NCI-H2029 treated with DMSO at 0.1 percent for 48 hours (cell line): ENCODE measurements at places on chromosomes 7 and 10.

GRCh38 chr7:139571651-139572050 lies 48.2 kb downstream of the CLEC2L start:
- DNase-seq = no peak

DNA sequence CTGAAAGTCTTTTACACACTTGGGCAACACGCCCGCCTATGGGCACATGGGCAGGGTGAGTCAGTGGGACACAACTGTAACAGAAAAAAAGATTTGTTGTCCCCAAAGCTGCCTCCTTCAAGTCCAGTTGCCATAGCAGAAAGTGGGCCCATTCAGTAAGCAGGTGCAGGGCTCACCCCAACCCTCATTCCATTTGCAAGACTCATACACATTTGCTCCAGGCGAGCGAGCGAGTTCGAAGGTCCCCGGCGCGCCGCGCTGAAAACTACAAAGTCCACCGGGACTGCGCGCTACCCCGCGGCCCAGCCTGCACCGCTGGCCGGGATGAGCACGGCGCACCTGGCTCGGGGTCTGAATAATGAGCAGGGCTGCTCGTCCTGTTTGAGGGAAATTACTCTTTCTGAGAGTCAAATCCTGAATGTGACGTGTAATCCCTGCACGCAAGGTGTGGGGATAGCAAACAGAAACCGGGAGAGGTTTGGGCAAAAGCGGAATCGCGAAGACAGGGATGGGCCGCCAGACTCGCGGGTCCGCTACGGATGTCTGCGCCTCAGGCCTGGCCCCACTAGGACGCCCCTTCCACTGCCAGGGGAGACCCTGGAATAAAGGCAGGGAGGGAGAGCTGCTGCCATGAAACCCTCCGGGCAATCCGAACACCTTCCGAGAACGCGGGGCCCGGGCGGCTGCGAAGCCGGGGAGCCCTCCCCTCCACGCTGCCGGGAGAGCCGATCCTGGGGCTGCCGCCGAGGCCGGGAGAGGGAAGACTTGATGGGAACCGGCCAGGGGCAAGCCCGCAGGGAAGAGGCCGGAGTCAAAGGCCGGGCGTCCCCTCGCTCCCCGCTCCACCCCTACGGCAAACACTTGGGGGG lies 982 bp downstream of the COBL start:
- no peak for DNase-seq

GRCh38 chr10:107767185-107767584 lies 602.7 kb upstream of the SORCS1 start:
- no peak for DNase-seq

GRCh38 chr7:3037259-3037658 lies 6.4 kb downstream of the CARD11 start:
- DNase-seq = no peak

DNA sequence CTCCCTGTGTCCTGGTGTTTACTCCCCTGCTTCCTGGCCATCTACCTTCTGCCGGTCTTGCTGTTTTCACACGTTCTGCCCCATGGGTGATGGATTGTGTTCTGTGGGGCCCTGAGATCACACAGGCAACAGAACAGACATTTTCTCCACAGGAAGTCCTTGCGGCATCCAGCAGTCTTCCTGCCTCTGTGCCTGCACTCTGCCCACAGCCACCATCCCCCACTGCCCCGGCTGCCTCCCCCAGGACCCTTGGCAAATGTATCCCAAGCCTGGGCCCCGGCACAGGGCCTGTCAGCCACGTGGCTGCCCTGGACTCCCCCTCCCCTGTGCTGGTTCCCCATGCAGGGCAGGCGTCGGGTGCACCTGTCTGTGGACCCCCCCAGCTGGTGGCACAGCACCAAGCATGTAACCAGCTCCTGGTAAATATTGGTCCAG lies 184.2 kb downstream of the WDR37 start:
- no peak for DNase-seq

- no peak for DNase-seq
Observed at GRCh38 chr10:123967626-123968243, 76.1 kb upstream of the CPXM2 start.

DNA sequence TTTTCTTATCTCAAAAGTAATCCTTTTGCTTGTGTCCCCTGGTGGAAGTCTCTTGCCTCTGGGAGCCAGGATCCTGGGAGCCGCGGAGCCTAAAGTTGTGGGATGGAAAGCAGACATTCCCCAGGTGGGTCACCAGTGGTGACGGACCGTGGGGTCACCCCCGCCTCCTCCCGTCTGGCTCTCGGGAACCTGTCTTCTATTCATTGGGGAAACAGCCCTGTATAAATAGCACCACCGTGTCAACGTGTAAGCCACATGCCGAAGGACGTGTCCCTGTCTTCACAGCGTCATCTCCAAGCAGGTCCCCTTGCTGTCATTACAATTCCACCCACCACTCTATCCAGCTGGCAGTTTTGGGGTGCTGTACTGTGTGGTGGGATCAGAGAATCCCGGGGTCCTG lies 87.5 kb downstream of the ELFN1 start:
- DNase-seq = no peak

DNA sequence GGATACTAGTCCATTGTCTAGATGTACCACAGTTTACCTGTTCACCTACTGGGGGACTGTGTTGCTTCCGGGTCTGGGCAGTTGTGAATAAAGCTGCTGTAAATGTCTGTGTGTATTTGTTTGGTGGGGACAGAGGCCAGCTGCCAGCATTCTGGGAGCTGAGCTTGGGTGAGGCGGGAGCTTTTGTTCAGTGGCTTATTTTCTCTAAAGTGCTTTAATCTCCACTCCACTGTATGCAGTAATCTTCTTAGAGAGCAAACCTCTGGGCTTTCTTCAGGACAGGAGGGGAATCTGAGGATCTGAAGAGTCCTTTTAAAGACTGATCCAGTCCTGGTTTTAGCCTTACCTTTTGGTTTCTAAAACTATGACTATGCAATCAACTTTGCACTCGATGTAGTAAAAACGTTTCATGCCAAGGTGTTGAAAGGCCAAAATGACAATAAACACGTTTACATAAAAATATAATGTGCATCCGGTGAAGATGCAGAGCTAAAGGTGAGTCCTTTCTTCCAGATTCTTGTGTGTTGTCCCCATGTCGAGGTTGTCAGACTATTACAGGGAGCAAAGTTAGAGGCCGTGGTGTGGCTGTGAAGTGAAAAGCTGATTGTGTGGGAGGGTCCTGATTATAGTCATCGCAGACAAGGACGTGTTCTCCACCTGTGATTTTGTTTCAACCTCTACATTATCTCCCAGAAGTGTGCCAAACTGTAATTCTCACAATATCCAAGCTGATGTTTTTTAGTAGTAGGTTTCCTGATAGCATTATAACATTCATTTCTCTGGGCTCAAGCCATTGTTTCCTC lies 279.8 kb downstream of the CAMK1D start:
- peak; percentile 24 for DNase-seq

DNA sequence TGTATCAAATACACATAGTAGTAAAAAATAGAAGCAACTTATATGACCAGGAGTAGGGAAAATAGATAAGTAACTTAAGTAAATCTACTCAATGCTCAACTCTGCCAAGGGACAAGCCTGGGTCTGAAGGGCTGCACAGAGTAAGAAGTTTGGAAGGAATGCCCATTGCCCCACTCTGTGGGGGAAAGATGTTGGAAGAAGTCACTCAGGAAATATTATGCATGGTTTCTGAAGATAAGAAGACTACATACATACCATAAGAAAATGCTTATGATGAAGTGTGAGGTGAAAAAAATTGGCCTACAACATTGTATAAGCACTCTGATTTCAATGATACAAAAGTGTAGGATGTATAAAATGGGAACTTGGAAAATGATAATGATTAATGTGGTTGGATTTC lies 54.0 kb downstream of the LAMB4 start:
- DNase-seq = no peak

GRCh38 chr7:55191161-55191925 lies 172.5 kb downstream of the EGFR start:
- no peak for DNase-seq

GRCh38 chr10:98055841-98056516 lies 25.6 kb upstream of the CRTAC1 start:
- no peak for DNase-seq

GRCh38 chr7:141837683-141838082 lies 3.6 kb downstream of the PRSS37 start:
- peak; percentile 28 for DNase-seq

DNA sequence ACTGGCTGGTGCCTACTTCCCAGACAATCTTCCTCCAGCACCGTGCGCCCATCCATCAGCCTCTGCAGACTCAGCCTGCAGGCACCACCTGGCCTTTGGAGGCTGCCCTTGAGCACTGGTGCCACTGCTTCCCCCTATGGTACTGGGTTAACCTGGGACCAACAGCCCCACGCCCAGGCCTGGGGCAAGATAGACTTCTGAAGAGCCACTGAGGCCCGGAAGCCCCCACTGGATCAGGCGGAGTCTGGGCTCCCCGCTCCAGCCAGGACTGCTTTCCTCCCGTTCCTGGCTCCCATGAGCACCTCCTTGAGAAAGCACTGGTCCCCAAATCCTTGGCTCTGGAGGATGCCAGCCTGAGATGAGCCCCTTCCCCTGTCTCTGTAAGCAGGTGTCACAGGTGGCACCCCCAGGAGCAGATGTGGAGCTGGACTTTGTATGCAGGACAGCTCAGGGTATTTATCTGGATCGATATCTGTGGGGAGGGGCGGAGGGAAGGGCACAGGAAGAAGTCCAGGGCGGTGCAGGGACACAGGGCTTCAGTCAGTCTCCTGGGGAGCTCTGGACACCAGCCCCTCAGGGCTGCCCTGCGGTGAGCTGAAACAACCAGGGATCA lies 206.5 kb upstream of the PPP2R2D start:
- DNase-seq = no peak

DNA sequence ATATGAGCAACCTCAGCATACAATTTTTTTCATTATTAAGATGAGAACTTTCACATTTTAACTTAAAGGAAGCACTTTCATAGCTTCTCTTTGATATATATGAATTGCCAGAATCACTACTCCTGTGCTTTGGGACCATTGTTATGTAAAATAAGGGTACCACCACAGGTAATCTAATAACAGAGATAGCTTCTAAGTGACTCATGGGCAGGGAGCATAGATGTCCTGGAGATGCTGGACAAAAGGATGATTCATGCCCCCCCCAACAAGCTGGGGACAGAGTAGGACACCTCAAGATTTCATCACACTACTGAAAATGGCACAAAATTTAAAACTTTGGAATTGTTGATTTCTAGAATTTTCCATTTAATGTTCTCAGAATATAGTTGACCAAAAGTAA lies 641.1 kb downstream of the PCDH15 start:
- DNase-seq = no peak

DNA sequence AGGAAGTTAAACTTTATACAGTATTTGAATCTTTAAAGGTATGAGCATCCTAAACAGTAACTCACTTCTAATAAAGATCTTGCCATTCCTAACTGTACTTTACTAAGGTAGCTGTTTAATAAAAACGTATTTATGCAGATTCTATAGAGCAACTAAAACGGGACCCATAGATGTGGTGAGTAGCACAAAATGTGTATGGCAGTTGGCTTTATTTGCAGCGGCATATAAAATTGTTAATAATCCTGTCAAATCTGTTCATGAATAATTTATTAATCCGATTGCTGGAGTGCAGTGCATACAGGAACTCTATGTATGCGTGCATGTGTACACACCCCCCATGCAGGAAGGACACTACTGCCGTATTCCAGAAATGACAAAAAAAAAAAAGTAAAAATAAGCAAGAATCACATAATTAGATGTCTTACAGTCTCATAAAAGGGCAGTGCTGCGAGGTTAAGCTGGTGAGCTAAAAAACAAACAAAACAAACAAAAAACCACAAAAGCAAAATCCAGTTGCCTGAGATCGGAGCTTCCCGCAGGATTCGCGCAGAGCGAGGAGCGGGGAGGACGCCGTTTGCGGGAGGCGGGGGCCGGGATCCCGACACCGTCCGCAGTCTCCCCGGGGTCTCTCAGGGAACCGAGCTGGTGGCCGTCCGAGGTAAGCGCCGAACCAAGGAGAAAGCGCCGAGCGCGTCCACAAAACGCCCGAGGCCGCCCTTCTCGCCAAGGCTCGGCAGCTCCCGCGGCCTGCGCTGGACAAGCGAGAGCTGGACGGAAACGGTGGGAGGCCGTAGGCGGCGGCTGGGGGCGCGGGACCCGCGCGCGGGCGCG lies 518 bp upstream of the COMMD3 start:
- DNase-seq = no peak

DNA sequence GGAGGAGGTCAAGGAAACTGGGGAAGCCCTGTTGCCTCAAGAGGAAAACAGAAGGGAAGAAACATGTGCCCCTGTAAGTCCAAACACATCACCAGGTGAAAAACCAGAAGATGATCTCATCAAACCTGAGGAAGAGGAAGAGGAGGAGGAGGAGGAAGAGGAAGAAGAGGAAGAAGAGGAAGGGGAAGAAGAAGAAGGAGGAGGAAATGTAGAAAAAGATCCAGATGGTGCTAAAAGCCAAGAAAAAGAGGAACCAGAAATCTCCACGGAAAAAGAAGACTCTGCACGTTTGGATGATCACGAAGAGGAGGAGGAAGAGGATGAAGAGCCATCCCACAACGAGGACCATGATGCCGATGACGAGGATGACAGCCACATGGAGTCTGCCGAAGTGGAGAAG lies 82.7 kb upstream of the SAMD8 start:
- no peak for DNase-seq

GRCh38 chr10:101829561-101830315 lies 11.5 kb upstream of the OGA start:
- DNase-seq = peak; percentile 8

GRCh38 chr10:59563531-59563930 lies 146.1 kb downstream of the SLC16A9 start:
- DNase-seq = no peak

GRCh38 chr10:43044448-43044921 lies 32.4 kb upstream of the RET start:
- DNase-seq = no peak

DNA sequence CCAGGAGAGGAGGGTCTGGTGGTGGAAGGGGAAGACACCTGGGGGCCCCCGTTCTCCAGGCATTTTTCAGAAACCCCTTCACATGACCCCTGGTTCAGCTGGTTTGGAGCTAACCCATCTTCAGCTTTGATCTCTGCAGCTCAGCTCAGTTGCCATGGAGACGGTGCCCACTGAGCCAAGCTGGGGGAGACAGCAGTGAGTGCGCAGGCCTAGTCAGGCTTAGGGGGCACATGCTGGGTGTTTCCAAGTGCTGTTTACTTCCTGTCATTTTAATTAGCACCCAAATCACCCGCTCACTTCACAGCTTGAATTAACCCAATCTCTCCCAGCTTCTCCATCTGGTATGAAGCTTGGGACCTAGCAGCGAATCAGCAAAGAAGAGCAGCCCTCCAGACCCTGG lies 9.0 kb downstream of the SPOCK2 start:
- no peak for DNase-seq

DNA sequence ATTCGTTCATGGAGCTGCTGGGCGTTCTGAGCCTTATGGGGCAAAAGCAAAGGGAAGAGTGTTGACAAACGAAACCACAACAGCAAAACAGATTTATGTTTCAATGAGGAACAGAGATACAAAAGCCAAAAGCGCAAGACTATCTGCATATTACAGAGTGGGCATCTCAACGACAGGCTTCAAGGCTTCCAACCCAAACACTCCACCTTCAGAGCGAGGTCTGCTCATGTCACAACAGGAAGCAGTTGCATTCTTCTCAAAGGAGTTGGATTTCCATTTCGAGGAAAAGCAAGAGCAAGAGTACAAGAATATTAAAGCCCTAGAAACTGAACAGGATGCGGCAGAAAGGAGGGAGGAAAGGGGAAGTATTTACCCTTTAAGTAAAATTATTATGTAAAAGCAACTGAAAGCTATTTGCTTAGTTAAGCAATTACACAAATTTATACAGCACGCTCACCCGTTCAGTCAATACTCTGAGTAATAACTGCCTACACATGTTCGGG lies 189.3 kb downstream of the ELMO1 start:
- peak; percentile 48 for DNase-seq

GRCh38 chr7:16934722-16935340 lies 53.0 kb upstream of the AGR3 start:
- no peak for DNase-seq

- DNase-seq = no peak
Observed at GRCh38 chr10:5648494-5649457, 17.6 kb downstream of the ASB13 start.
